ENCODE measurements at places on chromosomes 1 and 21. TPM values are rescaled to one million over a fixed set of nuclear protein-coding genes. Genes with fewer than 3 reads are reported as not detected.
A peak's percentile ranks its signal among the peaks of the same experiment; 100 is the strongest.

- DNase-seq, result no peak
- no peak overlapping the region for H3K27ac ChIP-seq
- no peak overlapping the region for H3K4me3 ChIP-seq
- peaks cover 5% of the 10 kb centered on the region for H3K27me3 ChIP-seq
- no peaks in the 10 kb centered on the region for H3K4me1 ChIP-seq
Observed at GRCh38 chr21:44583800-44584147, 3.4 kb upstream of the KRTAP10-5 start.

- peaks cover 49% of the 10 kb centered on the region for H3K36me3 ChIP-seq
- peak overlapping the region; percentile 96 for H3K27ac ChIP-seq
- peak; percentile 75 for DNase-seq
- peak overlapping the region; percentile 89 for H3K4me3 ChIP-seq
Observed at GRCh38 chr1:26471498-26472319, 531 bp upstream of the HMGN2 start.

- DNase-seq, result no peak
- H3K27ac ChIP-seq, result no peak overlapping the region
- peaks cover 20% of the 10 kb centered on the region for H3K36me3 ChIP-seq
- peaks cover 8% of the 10 kb centered on the region for H3K27me3 ChIP-seq
Observed at GRCh38 chr1:228752258-228752657, 17.0 kb downstream of the RHOU start.

GRCh38 chr1:27646676-27647075, 11.7 kb upstream of the FGR start:
- no peak overlapping the region for H3K27ac ChIP-seq
- H3K27me3 ChIP-seq, result peaks cover 2% of the 10 kb centered on the region
- H3K36me3 ChIP-seq, result no peaks in the 10 kb centered on the region
- H3K4me1 ChIP-seq, result peaks cover 16% of the 10 kb centered on the region
- H3K4me3 ChIP-seq, result no peak overlapping the region
- DNase-seq, result no peak

GRCh38 chr1:185874246-185874645, 140.1 kb downstream of the HMCN1 start:
- H3K4me1 ChIP-seq, result no peaks in the 10 kb centered on the region
- peaks cover 1% of the 10 kb centered on the region for H3K27me3 ChIP-seq
- H3K4me3 ChIP-seq, result no peak overlapping the region
- DNase-seq, result no peak

The CFAP107 gene
- total RNA-seq, result not detected

DNA sequence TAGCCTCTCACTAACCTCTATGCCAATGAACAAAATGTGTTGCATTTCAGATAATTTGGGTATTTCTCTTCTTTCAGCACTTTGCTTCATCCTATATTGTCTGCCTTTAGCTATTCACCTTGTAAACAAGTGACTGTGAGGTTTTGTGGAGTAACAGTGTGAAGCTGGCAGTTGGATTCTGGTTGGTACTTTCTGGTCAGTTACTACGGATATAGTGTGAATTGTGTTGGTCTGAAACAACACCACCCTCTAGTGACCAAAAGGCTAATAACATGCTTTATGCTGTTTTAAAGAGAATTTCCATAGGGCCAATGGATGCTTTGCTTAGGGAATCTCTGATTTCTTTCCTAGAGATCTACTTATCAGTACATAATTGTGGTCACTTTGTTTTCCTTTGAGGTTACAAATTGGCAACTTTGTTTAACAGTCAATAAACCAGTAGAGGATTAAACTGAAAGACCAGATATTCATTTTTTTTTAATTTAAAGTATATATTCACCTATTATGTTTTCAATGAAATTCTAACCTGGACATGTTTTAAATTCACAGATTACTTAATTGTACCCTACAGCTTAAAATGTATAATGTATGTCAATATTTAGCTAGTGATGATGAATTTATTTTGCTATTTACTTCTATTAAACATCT, 2.5 kb upstream of the PTGER3 start:
- no peak overlapping the region for H3K27ac ChIP-seq
- H3K4me1 ChIP-seq, result peaks cover 6% of the 10 kb centered on the region
- peak; percentile 72 for DNase-seq
- H3K4me3 ChIP-seq, result no peak overlapping the region
- no peaks in the 10 kb centered on the region for H3K36me3 ChIP-seq

The FALEC gene
- not detected for total RNA-seq

The ACP6 gene
- total RNA-seq, result 12.1 TPM

DNA sequence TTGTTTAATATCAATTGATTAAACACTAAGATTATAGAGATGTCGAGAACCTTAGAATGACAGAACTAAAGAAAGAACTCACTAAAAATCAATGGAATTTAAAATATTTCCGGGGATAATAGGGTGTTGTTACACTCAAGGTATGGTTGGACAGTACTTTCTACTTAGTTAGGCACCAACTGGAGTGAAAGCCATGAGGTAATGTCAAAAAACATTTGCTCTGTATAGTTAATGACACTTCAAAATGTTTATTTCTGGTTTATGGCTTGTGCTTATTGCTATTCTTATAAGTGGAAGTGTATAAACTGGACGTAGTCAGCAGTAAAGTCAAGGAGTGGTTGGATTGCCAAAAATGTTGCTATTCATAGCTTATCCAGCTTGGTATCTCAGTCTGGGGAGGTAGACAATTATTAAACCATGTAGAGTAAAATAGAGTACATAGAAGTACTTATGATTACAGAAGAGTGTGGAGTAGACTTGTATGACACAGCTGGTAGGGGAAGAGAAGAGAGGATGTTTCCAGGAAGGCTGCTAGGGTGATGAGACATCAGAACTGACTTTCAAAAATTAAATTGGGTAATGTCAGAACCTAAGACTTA, 56.5 kb upstream of the BMP8A start:
- peak; percentile 45 for DNase-seq
- peak overlapping the region; percentile 58 for H3K27ac ChIP-seq

The GPR25 gene
- not detected for total RNA-seq

GRCh38 chr1:44620072-44620471, 54.2 kb downstream of the TMEM53 start:
- peaks cover 2% of the 10 kb centered on the region for H3K27me3 ChIP-seq
- DNase-seq, result no peak
- no peaks in the 10 kb centered on the region for H3K36me3 ChIP-seq

DNA sequence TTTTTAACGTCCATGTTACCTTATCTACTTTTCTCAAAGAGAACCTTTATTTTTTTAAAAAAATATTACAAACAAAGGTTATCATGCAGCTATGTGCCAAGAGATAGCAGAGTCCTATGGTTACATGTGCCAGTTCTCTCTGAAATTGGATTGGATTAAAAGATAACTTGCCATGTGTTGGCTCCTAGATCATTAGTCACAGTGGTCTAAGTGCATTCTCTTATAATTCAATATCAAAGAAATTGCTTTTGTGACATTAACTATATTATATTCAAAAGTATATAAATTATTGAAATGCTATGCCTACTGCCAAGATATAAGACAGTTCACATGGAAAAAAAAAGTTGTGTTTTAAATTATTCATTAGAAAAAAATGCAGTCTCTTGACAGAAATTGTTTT, 494.2 kb downstream of the NEGR1 start:
- no peak for DNase-seq
- H3K36me3 ChIP-seq, result no peaks in the 10 kb centered on the region
- no peaks in the 10 kb centered on the region for H3K27me3 ChIP-seq

The EPS8L3 gene
- total RNA-seq, result not detected

The KPNA6 gene
- 125 TPM for total RNA-seq

DNA sequence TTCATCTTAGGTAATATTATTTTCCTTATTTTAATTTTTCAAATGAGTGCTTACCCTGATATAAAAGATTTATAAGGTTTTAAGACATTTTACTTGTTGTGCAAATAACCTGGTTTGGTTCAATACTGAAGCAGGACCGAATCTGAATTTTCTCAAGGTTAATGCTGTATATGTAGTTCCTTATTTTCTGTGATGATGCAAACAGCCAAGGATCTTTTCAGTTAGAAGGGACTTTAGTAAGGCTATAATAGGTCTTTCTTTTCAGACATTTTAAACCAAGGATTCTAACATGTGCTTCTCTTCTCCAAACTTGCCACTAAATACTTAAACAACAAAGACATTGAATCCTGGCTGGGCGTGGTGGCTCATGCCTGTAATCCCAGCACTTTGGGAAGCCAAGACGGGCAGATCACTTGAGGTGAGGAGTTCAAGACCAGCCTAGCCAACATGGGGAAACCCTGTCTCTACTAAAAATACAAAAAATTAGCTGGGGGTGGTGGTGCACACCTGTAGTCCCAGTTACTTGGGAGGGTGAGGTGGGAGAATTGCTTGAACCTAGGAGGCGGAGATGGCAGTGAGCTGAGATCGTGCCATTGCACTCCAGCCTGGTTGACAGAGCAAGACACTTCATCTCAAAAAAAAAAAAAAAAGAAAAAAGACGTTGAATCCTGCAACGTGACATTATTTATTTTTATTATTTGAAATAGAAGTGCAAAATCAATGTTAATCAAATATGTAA, 3.2 kb upstream of the ARPC5 start:
- peaks cover 10% of the 10 kb centered on the region for H3K36me3 ChIP-seq
- no peak for DNase-seq
- peaks cover 7% of the 10 kb centered on the region for H3K27me3 ChIP-seq
- H3K27ac ChIP-seq, result no peak overlapping the region

The RCSD1 gene
- not detected for total RNA-seq

The SH2D2A gene
- not detected for total RNA-seq

GRCh38 chr1:94627771-94628498, 86.4 kb upstream of the F3 start:
- H3K4me1 ChIP-seq, result peaks cover 30% of the 10 kb centered on the region
- H3K27ac ChIP-seq, result no peak overlapping the region
- peaks cover 19% of the 10 kb centered on the region for H3K36me3 ChIP-seq
- H3K4me3 ChIP-seq, result no peak overlapping the region
- no peak for DNase-seq

GRCh38 chr1:101745551-101746270, 251.0 kb downstream of the OLFM3 start:
- H3K27me3 ChIP-seq, result no peaks in the 10 kb centered on the region
- H3K4me3 ChIP-seq, result no peak overlapping the region
- no peak for DNase-seq
- H3K36me3 ChIP-seq, result no peaks in the 10 kb centered on the region
- no peak overlapping the region for H3K27ac ChIP-seq

The CHI3L2 gene
- 0.57 TPM for total RNA-seq

GRCh38 chr1:180230791-180231505, 884 bp downstream of the LHX4 start:
- peak; percentile 30 for DNase-seq
- no peak overlapping the region for H3K27ac ChIP-seq
- no peaks in the 10 kb centered on the region for H3K36me3 ChIP-seq

The CORT gene
- not detected for total RNA-seq

The GUCA2B gene
- total RNA-seq, result not detected

- peak overlapping the region; percentile 59 for H3K27ac ChIP-seq
- H3K27me3 ChIP-seq, result peaks cover 12% of the 10 kb centered on the region
- peaks cover 18% of the 10 kb centered on the region for H3K36me3 ChIP-seq
- peaks cover 20% of the 10 kb centered on the region for H3K4me1 ChIP-seq
- no peak overlapping the region for H3K4me3 ChIP-seq
- DNase-seq, result peak; percentile 70
Observed at GRCh38 chr21:46618738-46619379, 14.0 kb upstream of the S100B start.

The DTL gene
- 15.9 TPM for total RNA-seq

The CYP4X1 gene
- not detected for total RNA-seq

DNA sequence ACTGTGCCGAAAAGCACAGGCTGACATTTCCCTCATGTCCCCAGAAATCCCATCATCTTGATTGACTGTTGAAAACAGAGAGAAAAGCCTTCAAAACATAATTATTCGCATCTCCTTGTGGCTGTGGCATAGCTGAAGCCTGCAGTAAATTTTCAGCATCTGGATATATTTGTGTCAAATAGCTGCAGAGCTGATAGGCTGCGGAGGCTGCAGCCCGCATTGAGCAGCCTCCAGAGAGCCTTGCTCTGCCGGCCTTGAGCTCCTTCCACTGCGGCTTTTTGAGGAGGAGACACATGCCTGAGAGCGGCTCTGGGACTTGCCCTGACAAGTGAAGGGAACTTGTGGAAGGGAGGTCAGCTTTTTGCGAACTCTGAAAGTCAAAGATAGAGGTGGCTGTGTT, 144.7 kb downstream of the RYR2 start:
- H3K4me1 ChIP-seq, result no peaks in the 10 kb centered on the region
- H3K36me3 ChIP-seq, result no peaks in the 10 kb centered on the region
- no peak for DNase-seq
- peaks cover 2% of the 10 kb centered on the region for H3K27me3 ChIP-seq

- H3K27me3 ChIP-seq, result peaks cover 4% of the 10 kb centered on the region
- H3K4me3 ChIP-seq, result no peak overlapping the region
- H3K4me1 ChIP-seq, result peaks cover 14% of the 10 kb centered on the region
- no peaks in the 10 kb centered on the region for H3K36me3 ChIP-seq
- no peak for DNase-seq
Observed at GRCh38 chr1:14735841-14736240, 137.4 kb downstream of the KAZN start.

All from HFFc6 (cell line).